Stimulated activated naive CD4-positive, alpha-beta T cell (primary cell): ENCODE measurements at places on chromosomes 1 and 21.

DNA sequence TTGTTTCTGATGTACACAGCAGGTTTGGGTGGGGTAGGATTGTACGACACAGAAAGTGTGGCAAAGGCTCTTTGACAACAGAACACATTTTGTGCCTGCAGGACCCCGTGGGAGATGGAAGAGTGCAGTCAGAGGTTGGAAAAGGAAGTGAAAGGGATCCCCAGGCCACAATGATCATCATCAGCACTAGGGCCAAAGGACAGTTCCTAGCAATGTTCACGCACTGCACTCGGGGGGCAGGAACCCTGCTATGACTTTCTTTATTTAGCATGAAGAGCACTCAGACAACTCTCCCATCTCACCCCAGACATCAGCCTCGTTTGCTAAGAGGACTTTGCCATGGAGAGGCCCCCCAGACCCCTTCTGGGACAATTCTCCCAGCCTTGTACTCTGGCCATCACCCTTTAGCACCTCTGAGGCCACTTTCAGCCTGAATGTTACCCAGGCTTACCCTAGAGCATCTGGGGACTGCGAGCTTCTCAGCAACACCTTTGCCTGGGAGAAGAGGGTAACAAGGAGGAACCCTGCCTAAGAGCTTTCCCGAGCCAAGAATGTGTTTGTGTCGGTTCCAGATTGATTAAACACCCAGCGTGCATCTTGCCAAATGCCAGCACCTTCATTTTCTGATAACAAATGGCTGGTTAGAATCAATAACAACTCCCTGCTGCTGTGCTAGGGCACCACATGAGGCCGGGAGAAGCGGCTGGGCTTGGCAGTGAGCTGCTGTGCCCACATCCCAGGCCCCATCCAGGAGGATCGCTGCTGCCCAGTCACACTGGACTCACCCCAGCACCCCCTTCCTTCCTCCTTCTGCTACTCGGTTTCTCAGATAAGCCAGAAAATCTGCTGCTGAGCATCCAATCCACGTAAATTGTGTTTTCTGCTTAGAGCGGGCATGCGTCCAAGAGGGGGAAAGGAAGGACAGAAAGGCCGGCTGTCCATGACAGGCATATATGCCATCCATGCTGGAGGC is 633.1 kb downstream of the AJAP1 start:
- DNase-seq: no peak

DNA sequence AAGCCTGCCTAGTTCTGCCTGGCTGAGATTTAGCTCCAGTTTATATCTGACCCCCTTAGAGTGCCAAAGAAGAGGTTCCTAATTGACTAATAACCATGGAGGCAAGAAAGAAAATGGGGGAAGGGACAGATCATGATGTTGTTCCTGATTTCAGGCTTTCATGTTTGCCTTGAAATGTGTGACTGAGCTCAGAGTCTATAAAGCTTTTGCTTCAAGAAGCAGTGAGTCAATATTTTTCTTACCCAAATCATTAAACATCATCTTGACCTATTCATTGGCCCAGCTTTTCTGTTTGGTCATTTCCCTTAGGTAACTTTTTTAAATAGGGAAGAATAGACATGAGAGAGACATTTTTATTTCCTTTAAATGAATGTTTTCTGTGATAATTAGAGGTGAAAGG is 55.9 kb downstream of the HHAT start:
- DNase-seq: no peak

DNA sequence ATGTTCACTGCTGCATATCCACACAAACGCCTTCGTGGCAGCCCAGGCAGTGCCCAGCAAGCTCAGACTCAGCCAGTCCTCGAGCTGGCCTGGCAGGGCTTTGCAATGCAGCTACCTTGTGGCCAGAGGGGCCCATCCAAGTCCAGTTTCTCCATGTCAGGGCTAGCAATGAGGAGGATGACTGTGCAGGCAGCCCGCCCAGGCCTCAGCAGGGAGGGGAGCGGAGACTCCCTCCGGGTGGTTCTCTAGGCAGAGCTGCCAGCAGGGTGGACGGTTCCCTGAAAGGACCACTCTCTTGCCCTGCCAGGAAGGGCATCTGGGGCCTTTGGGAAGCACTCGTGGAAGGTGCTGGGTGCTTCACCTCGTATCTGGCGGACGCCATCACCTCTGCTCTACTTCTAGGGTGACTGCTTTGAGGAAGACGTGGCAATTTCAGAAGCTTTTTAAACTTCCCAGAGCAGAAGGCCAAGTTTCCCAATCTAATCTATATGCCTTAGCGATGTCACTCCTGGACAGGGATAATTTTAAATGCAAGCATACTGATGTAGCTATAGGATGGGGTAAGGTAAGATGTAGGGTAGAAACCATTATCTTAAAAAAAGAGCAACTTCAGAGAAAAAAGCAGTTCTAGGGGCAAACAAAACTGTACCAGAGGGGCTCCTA is 56.2 kb downstream of the RUNX1 start:
- no peak for DNase-seq

DNA sequence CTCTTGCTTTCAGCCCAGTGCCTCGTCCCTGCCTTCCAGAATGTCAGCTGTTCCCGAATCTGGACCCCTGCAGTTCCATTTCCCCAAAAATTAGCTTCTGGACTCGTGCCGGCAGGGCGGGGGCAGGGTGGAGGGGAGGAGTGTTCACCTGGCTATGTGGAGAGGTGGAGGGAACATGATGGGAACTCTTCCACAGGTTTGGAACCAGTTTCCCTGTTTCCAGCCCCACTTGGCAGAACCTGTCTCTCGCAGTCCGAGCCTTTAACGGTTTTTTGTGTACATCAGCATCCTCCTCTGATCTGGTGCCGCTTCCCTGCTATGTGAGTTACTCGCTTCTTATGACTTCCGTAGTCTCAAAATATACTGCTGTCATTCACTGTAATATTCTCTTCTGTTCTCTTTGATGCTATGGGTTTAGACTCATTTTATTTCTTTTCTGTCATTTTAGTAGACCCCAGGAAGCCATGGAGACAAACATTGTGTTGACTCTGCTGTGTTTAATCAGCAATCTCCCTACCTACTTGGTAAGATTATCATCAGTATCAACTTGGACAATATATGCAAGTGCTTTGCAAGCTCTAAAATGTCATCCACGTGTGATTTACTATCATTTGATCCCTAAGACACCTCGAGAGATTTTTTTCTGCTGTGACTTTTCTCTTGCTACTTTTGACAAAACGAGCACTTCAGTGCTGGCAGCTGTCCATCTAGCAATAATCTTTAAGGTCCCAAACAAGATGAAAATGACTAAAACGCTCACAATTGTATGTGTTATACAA is 33.3 kb upstream of the HNRNPU start:
- DNase-seq: no peak

GRCh38 chr21:40587736-40588346 is 259.1 kb downstream of the DSCAM start:
- no peak for DNase-seq
